ENCODE measurements at places on chromosomes 6 and 20.

- DNase-seq = no peak
These were observed 284.5 kb upstream of the JAG1 start for GRCh38 chr20:10958279-10958678.

DNA sequence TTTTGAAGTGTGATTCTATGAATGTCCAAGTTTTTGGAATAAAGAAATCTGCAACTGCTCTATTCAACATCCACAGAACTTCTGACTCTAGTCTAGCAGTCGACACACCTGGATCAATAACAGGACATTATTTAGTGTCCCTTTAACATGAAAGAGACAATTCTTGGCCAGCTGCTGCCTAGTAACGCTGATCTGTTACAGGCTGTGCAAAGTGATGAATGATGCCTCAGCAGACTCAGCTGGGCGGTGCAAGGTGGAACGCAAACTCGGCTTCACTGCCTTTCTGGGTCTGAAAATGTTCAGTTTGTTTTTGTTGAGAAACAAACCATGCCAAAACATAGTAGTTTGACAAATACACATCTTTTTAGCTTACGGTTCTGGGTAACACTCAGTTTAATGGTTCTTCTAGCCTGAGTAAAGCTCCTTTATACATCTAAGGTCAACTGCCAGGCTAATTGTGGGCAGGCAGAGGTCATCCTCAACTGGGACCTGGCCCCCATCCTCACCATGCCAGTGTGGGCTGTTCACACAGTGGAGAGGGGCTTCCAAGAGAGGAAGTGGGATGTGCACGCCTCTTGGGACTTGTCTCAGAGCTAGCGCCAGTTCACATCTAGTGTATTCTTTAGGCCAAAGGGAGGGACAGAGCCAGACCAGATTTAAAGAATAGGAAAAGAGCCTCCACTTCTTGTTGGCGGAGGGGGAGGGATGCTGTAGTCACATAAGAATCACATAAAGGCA is 879.7 kb downstream of the QKI start:
- DNase-seq = no peak

DNA sequence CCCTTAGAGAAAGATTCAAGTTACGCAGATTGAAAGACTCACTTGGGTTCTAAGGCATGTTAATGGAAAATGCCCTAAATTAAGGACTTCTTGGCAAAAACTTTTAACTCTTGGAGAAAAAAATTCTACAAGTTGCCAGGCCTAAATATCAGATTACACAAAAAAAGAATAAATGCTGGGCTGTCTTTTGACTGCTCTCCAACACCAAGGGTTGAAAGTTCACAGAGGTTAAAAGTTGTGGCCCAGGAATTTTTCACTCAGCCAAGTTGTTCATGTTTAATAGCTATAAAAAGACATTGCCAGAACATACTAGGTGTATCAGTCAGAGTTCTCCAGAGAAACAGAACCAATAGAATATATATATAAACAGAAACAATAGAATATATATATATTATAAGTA is 268.4 kb upstream of the PRND start:
- DNase-seq = no peak

DNA sequence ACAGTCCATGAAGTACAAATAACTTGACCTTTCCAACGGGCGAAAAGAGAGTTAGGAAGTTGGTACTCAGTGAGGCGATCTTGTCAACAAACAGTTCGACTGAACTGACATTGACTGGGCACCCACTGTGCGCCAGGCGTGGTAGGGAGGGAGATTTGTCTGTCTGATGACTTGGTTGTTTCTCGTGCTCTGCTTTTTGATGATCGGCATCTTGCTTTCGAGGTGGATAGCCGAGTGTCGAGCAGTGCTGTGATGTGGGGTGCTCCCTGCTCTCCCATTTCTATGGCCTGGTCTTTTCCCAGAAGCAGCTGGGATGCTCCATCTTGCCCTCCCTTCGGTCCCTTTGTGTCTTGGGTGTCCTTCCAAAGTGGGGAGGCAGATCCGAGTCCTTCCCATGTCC is 30.4 kb downstream of the RPP40 start:
- no peak for DNase-seq

DNA sequence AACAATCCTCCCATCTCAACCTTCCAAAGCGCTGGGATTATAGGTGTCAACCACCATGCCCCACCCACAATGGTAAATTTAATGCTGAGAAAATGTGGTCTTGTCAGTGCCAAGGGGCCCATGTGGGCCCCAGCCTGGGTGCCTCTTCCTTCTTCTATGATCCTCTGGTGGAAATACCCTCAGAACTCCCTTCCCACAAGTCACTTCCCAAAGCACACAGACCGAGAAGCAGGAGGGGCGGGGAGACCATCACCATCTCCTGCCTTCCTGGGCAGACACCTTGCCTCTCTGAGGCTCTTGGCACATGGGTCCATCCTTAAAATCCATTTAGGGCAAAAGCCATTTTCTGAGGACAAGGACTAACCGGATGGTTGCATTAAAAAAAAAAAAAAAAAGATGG is 59.0 kb downstream of the NOL4L start:
- DNase-seq = no peak

- no peak for DNase-seq
These were observed 108.3 kb downstream of the CARMIL1 start for GRCh38 chr6:25387483-25387882.

- no peak for DNase-seq
These were observed 16.4 kb upstream of the CCDC28A start for GRCh38 chr6:138757136-138757535.

DNA sequence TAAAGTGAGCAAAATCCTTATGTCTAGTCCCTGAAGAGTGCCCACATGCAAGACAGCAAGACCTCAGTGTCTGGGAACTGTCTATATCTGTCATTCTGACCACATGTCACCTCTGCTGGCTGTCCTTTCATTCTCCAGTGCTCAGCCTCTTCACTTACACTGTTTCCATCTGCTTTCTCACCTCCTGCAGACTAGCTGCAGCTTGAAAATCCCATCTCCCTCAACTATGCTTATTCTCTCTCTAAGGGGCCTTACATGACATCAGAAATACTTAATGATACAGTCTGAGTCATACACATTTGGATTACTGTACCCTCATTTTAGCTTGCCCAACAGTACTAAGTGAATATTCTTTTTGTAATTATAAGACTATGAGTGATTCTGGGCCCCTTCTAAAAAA is 587.8 kb downstream of the EPM2A start:
- no peak for DNase-seq

- no peak for DNase-seq
These were observed 335.8 kb downstream of the CDKAL1 start for GRCh38 chr6:20870021-20870420.

GRCh38 chr20:38377039-38377685 is 30.9 kb downstream of the LBP start:
- DNase-seq = no peak

GRCh38 chr20:62732031-62732760 is 23.6 kb downstream of the NTSR1 start:
- no peak for DNase-seq

GRCh38 chr6:125789576-125790357 is 993 bp upstream of the NCOA7 start:
- no peak for DNase-seq

DNA sequence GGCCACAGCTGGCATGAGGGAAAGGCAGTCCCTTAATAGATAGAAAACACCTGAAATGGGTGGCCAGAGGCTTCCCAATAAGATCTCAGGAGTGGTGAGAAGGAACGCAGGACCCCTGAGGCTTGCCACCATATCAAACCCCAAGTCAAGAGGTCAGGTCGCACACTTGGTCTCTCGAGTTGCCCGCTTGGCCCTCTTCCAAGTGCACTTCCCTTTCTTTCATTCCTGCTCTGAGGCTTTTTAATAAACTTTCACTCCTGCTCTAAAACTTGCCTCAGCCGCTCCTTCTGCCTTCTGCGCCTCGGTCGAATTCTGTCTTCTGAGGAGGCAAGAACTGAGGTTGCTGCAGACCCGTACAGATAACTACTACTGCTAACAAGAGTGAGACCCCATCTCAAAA is 64.2 kb downstream of the SLC2A10 start:
- DNase-seq = no peak

DNA sequence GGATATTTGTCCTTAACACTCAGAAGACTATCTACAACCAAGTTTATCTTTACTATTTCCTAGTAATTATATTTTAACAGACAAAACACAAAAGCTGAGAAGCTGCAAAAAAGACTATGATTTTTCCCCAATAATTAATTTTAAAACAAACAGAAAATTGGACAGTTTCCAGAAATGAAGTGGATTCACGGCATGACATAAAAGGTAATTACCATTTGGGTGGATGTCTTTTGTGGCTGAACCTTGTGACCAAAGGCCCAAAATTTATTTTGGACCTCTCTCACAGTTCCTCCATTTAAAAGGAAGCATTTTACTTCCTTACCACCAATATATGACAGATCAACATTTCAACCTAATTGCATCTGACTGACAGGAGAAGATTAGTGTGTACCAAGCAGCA is 90.2 kb downstream of the GMDS start:
- no peak for DNase-seq

DNA sequence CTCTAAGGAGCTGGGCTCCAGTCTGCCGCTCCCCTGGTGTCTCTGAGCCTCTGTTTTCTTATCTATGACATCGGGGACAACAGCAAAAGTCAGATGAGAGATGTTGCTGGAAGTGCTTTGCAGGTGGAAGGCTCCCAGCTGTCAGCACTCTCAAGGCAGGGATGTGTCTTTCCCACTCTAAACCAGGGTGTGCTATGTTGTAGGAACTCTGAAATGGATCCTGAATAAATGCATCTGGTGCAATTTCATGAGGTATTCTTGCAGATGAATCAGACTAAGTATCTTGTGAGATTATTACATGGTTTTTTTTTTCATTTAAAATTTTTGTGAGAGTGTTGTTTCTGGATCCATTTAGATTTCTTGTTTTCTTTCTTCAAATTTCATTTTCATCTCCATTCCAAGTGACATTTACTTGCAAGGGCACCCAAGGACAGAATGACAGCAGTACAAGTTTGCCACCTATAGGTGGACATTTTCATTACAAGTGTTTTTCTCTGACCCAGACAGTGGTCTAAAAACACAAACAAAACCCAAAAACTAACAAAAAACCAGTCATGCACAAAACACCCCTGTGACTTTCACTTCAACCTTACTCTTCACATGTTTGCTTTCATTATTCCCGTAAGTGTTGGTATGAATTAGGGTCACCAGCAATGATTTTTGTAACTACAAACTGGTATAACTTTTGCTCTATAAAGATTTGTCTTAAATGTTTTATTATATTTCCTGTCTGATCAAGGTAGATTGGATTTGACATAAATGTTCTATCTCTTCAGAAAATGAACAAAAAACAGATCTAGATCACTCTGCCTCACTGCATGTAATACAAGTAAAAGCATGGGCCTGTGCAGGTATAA is 14.7 kb upstream of the SIM1 start:
- DNase-seq = no peak

DNA sequence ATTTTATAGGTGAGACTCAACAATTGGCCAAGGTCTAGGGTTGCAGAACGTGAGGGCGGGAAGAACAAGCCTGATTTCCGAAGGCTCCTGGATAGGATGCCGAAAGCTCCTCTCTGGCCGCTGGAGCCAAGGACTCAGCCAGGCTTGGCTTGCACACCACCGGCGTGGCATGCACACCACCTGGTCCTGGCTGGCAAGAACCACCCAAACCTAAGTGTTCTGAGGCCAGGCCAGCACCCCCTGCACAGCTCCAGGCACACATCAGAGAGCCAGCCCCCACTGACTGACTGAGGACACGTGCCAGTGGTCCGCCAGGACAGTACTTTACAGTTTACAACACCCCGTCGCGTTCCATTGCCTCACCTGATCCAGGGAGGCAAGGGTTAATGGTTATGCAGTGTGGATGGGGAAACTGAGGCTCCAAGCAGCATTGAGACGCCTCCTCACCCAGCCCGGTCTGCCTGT is 414 bp downstream of the TGM2 start:
- no peak for DNase-seq

GRCh38 chr6:44631968-44632367 is 244.5 kb downstream of the CDC5L start:
- DNase-seq = no peak

DNA sequence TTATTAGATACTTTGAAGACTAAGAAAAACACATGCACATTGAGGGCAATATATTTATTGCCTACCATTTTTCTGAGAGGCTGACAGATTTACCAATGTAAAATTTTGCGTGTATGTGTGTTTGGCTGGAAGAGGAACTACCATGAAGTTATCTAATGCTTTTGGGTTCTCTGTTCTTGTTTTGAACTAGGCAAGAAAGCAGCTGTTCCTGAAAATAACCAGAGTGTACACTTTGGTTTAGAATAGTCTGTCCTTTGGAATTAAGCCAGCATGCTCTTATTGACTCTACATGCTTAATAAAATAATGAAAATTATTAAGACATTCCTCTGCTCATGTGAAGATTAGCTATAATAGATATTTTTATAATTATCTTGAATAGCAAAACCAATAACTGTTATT is 129.2 kb downstream of the MYB start:
- no peak for DNase-seq

DNA sequence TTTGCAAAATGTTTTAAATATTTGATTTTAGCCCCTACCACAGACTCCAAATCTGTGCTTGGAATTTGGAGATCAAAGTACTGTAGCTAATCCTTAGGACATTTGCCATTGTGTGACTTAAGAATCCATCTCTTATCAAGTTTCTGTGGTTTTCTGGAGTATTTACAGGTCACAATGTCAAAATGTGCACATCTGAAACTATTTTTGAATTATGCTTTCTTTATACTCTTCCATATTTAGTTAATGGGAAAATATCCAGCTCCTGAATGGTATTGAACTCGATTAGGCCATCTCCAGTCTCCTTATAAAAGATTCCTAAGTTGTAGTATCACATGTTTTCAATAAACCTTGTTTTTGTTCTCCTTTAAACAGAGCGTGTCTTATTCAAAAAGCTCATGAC is 162.5 kb downstream of the KHDC1L start:
- DNase-seq = no peak

DNA sequence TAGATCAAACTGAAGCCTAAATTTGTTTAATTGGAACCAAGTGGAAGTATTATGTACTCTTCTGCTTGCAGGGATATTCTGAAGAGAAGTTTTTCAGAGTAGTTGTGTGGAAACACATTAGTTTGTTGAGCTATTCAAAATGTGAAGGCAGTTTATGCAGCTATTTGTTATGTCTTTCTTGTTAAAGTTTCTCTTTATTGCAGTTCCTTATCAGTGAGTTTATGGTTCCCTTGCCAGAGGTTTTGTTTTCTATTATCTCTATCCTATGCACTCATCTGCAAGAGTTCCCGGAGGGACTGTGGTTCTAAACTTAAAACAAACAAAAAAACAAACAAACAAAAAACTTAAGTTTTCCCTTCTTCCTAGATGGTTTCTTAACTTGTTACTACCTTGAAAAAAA is 143.7 kb upstream of the SLC22A16 start:
- no peak for DNase-seq
